ENCODE measurements at places on chromosomes 6 and 20.
A peak's percentile ranks its signal among the peaks of the same experiment; 100 is the strongest.

- no peak for DNase-seq
These were observed 46.7 kb downstream of the TIAM2 start for GRCh38 chr6:155041741-155042279.

DNA sequence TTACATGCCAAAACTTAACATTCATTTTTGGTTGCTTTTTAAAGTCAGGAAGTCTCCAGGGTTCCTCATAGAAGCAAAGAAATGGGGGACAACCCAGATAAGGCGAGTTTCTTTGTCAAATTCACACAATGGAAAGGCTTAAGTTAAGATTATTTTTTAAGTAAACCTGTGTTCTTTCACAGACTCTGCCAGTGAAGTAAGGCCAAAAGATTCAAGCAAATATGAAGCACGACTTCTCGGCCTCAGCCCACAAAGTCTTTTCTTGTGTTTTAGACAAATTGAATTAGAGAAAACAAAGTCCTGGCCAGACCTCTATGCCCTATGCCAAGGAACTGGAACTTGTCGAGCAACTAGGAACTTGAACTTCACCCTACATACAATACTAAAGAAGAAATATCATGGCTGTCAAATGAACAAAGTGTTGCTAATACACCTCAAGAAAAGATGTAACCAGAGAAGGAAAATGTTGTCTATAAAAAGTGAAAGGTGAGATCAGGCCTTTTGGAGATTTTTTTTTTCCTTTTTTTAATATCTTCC is 540.0 kb upstream of the JARID2 start:
- DNase-seq: peak; percentile 11

GRCh38 chr6:15426395-15426794 is 180.5 kb downstream of the JARID2 start:
- no peak for DNase-seq

GRCh38 chr6:40455686-40456389 is 131.3 kb downstream of the LRFN2 start:
- no peak for DNase-seq

DNA sequence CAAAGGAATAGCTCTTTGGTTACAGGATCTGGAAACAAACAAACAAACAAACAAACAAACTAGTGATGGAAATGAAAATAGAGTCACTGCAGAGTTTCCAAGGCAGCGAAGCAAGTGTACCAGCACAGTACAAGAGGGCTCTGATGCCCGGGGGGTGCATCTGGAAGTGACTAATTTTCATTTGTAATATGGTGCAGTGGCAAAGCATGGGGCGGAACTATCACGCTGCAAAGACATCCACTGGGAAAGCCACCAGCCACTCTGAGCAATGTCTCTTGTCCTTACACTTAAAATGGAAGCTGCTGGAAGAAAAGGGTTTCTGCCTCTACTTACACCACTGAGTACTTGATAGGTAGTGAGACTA is 44.4 kb upstream of the NEDD9 start:
- no peak for DNase-seq

DNA sequence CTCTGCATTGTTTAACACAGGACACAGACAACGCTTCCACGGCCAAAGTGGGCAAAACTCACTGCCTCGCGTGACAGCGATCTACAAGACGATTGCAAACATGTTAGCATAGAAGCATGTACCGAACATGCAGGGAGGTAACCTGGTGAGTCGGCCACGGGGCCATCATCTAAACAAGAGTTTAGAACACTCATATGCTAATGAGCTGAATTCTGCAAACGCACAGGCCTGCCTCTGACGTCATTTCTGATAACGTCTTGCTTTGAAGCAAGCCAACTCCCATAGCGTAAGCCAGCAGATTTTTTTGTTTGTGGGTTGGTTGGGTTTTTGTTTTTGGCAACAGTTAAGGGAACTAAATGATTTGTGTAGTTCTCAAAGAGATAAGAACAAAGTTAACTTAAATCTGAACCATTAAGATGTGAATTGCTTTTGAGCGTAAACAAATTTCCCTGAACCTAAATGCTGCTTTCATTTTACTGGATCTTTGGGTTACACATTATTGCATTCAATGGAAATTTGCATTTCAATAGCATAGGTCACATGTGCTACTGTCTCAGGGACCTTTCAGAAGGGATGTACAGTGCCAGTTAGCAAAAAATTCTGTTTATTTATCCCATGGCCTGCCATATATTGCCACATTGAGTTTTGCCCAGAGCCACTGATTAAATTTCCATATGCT is 184.5 kb upstream of the PDE10A start:
- DNase-seq: no peak

DNA sequence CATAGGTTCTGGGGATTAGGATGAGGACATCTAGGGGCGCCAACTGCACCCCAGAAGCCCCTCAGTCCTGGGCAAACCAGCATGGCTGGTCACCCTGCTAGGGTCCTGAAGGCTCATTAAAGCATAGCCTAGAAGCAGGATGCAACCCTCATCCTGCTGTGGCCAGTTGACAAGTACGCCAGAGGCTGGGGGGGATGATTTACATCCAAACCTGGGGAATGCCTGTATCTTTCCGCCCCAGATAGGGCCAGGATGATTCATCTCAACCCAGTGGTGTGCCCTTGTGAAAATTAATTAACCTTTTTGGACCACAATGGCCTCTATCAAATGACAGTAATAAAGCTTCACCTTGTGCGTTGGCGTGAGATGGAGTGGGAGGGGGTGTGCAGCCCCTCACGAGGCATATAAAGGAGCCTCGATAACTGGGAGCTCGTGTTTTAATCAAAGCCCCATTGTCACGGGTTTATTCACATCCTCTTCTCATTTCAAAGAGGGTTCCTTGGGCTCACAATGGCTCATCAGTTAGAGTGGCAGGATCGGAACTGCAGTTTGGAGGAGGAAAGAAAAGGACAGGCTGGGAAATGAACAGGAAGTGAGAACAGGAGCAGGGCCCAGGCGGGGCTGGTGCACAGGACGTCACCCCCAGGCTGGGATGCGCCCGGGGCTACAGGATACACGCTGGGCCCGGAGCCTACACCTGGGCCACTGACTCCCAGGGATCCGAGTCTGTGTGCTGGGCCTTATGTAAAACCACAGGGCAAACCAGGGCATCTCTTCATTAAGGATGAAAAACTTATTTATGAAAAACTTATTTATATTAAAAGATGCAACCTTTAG is 121.8 kb upstream of the PHACTR3 start:
- no peak for DNase-seq

- no peak for DNase-seq
These were observed 42.2 kb downstream of the FLRT3 start for GRCh38 chr20:14295238-14295637.

GRCh38 chr6:142799639-142800038 is 145.3 kb downstream of the HIVEP2 start:
- no peak for DNase-seq

- no peak for DNase-seq
These were observed 877.5 kb upstream of the ADGRB3 start for GRCh38 chr6:67757465-67758033.

- peak; percentile 19 for DNase-seq
These were observed 9.6 kb upstream of the LY6G5C start for GRCh38 chr6:31690231-31691077.

DNA sequence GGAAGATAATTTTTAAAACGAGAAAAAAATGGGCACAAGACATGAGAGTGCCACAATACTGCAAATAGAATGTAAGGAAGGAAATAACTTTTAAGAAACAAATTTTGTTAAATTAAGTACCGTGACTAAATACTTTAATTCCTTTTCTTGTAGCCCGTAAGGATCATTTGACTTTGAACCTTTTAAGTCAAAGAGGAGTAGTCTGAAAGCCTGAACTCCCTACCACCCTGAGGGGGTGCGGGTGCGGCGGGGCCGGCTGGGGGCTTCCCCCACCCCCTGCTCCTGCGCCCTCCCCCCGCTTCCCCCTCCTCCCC is 231 bp upstream of the PHACTR2 start:
- DNase-seq: no peak

GRCh38 chr6:34425132-34425497 is 754 bp downstream of the RPS10 start:
- no peak for DNase-seq

- DNase-seq: no peak
These were observed 80.3 kb upstream of the RNF24 start for GRCh38 chr20:4095639-4096038.

DNA sequence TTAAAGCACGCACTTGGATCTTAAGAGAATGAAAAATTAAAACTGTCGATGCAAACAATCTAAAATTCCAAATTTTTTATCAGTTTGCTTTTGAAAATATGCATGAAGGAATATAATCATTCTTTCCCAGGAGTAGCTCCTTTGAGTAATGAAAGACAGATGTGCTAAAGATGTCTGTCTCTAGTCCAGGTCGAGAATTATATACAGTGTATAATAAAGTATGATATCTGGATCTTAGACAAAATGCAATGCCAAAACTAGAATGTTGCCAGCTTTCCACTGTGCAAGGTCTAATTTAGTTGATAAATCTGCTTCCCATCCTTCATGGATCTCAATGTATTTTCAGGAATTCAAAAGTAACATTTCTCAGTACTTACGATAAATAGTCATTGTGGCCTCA is 65.1 kb upstream of the ADGRG6 start:
- no peak for DNase-seq

GRCh38 chr6:2796861-2797260 is 31.7 kb downstream of the WRNIP1 start:
- DNase-seq: no peak

GRCh38 chr20:24916412-24916811 is 32.7 kb upstream of the CST7 start:
- DNase-seq: no peak

- DNase-seq: no peak
These were observed 36.5 kb downstream of the TAB2 start for GRCh38 chr6:149354009-149354408.

GRCh38 chr6:7909323-7910276 is 988 bp downstream of the TXNDC5 start:
- no peak for DNase-seq

DNA sequence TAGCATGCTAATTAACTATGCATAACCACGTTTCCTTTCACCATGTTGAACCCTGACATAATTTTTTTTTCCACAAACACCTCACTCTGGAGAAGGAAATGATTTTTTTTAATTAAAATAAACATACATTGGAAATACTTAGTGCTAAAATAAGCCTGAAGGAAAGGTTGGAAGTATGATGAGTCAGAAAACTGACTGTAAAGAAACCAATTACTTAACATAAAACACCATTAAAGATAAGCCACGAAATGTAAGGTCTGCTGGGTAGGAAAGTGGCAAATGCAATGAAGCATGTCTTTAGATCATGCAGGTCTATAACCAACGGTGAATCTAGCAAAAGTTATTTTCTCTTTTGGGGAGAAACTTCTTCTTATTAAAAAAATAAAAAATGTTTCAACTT is 47.5 kb downstream of the OPRM1 start:
- DNase-seq: no peak

- no peak for DNase-seq
These were observed 4.8 kb downstream of the TBPL1 start for GRCh38 chr6:133957780-133958242.

GRCh38 chr20:35320396-35321126 is 28.3 kb upstream of the FAM83C start:
- DNase-seq: no peak

DNA sequence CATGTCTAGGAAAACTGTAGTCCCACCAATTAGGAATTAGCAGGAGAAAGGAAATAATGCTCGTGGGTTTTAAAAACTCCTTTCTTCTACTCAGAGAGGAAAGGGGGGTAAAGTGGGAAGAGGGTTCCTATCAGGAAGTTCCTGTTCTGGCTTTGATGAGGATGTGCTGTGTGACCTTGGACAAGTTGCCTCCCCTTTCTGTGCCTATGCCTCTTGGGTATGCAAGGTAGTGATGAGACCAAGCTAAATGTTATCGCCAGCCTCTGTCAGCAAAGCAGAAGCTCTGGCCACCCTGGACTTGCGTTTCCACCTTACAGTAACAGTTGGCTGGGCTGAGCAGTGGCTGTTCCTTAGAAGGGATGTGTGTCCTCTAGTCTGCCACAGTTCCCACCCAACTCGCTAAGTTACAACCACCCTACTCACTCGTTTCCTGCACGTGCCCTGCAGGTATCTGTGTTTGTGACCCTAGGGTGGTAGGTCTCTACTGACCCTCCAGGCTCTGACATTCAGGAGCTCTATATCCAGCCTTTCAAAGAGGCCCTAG is 110.0 kb downstream of the PREX1 start:
- DNase-seq: no peak

GRCh38 chr6:61755739-61756138 is 530.3 kb downstream of the KHDRBS2 start:
- no peak for DNase-seq

- DNase-seq: peak; percentile 43
These were observed 78.1 kb downstream of the PRDM1 start for GRCh38 chr6:106163966-106164877.

DNA sequence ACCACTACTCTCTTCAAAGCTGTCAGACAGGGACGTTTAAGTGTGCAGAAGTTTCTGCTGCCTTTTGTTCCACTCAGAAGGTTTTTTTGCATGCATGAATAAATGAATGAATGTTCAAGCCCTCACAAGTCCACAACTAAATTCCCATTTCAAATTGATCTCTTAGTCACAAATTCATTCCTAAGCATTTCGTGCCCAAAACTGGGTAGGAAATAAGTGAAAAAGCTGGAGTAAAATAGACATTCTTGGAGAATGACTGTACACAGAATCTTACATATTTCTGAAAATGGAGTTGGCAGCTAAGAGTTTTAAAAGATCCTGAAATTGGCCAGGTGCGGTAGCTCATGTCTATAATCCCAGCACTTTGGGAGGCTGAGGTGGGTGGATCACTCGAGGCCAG is 117.6 kb downstream of the PERP start:
- DNase-seq: no peak

DNA sequence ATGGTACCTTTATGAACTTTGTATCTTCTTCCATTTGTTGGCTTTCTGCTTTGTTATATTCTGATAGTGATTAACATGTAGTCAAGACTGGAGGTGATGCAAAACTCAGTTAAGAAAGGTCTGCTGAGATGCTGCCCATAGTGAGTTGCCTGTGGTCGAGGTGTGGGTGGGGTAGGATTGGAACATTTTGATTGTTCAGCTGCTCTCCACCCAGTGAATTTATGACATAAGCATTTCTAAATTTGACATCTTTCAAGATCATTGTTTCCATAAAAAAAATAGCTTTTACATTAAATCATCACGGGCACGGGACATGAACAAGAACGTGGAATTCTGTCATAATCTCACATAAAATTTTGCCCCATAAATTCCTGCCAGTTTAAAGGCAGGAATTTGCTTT is 146.6 kb upstream of the POU3F2 start:
- DNase-seq: no peak

GRCh38 chr6:147604373-147604772 is 95.9 kb downstream of the SAMD5 start:
- no peak for DNase-seq

All from globus pallidus (tissue), 1 donor.